ENCODE measurements at places on chromosomes 11 and 22.

GRCh38 chr11:77092382-77092781, 10.3 kb upstream of the OMP start:
- DNase-seq = no peak

DNA sequence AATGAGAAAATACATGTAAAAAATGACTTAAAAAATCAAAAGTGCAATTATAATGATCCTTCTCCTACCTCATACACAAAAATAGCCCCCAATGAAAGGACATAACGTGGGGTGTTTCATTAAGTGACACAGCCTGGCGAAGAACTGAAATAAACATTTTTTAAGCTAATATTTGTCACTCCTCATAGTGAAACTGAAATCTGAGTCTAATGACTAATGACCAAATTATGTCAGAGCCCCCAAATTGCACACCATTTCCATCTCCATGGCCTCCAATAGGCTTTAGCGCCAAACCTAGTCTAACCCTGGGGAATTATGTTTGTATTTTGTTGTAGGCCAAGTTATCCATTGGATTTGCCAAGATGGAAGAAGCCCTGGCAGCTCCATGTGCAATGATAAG, 119.1 kb downstream of the WT1 start:
- DNase-seq = no peak

- no peak for DNase-seq
These were observed 394.3 kb downstream of the TMEM135 start for GRCh38 chr11:87432022-87432421.

DNA sequence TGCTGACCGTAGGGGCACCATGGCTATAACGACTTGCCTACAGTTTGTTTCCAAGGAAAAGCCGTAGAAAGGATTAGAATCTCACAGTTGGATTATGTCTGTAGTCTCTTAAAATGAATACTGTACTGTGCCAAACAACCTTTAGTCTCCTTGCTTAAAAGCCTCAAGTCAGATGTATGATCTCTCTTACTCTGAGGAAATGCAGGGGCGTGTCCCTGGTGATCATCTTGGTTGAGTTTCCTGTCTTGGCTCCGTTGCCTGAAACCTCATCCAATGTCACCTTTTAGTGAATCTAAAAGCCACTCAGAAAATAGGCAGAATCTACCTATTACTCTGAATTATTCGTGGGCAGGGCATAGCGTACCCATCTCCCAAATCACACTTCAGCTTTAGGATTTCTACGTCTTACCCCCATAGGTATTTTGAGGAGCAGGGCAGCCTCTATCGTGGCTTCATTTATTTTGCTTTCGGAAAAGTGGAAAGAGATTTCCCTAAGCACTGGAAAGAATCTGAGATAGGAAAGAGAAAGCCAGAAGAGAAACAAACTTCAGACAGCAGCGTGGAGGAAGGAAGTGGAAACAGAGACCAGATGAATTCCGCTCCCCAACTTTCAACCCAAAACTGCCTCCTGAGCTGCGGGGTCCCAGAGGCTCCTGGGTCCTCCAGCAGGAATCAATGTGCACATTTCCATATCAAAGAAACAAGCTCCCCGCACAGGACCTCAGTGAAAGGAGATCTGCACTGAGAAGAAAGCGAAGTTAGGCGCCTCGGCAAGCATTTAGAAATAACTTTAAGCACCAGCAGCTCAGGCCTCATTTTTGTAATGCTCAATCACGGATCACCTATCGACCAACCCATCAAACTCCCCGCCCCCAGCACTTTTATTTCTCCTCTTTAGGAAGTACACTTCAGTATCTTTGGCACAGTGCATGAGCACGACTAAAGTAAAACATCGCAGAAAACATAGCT, 245.8 kb downstream of the ETS1 start:
- DNase-seq = peak; percentile 79

- DNase-seq = no peak
These were observed 103.1 kb downstream of the TSPAN18 start for GRCh38 chr11:44829838-44830237.

GRCh38 chr11:66076561-66076960, 6.5 kb downstream of the PACS1 start:
- DNase-seq = no peak

GRCh38 chr11:75768112-75768908, at the start of gene DGAT2:
DGAT2 (plus strand) TSS chr11:75768778; CDS start chr11:75768992, 214 bp downstream.
- peak; percentile 62 for DNase-seq

- DNase-seq = peak; percentile 64
These were observed 5.5 kb downstream of the TTC28 start for GRCh38 chr22:28674121-28674563.

- DNase-seq = peak; percentile 61
These were observed 85.4 kb downstream of the MICAL2 start for GRCh38 chr11:12195768-12196167.

GRCh38 chr22:25205847-25206246, 6.2 kb downstream of the CRYBB3 start:
- DNase-seq = no peak

GRCh38 chr11:95835768-95836488, 45.6 kb downstream of the CEP57 start:
- DNase-seq = peak; percentile 10

DNA sequence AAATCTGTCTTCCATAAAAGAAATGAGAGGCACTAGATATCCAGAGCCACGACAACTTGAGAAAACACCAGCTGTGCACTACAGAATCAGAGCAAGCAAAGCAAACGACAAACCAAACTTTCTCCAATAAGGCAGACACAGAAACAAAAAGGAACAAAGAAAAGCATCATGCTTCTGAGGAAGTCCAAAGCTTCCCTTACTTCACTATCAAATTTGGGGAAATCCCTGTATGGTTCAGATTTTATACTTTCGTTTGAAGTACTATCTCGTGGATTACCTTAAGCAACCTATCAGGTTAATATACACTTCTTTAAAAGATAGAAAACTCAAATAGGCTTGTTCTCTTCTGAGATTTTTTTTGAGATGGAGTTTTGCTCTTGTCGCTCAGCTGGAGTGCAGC, 27.7 kb downstream of the ALG9 start:
- no peak for DNase-seq

DNA sequence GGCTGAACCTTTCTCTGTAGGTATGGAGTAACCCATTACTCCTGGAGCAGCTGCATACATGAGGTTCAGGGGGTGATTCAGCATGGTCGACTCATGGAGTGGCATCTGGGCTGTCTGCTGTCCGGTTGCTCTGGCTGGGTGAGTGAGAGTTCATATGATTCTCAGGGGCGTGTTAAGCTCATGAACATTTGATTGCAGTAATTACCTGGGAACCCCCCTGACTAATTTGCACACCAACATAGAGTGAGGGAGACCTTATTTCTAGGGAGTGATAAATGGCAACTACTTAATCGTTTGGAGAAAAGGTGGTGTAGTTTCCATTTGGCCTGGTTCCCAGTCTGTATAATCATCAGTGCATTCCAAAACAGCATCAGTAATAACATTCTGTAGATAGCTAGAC, 661.9 kb downstream of the ETS1 start:
- no peak for DNase-seq

GRCh38 chr22:19716041-19716828, 1.9 kb downstream of the SEPTIN5 start:
- no peak for DNase-seq

DNA sequence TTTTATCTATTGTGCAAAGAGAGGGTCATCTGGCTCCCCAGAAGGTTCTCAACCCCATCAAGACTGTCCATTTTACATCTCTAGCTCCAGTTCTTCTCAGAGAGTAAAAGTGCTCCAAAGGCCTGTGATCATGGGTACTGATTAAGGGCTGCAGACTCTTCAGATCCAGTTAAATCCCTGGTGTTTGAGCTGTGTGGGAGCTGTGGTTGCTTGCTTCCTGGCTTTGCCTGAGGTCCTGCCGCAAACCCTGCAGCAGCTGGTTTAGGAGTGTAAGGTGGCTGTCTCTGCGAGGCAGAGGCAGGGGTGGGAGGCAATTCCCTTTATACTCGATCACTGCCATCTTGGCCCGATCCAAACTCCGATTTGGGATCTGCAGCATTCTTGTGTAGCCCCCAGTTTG, 1.2 kb downstream of the MRPL17 start:
- DNase-seq = no peak

DNA sequence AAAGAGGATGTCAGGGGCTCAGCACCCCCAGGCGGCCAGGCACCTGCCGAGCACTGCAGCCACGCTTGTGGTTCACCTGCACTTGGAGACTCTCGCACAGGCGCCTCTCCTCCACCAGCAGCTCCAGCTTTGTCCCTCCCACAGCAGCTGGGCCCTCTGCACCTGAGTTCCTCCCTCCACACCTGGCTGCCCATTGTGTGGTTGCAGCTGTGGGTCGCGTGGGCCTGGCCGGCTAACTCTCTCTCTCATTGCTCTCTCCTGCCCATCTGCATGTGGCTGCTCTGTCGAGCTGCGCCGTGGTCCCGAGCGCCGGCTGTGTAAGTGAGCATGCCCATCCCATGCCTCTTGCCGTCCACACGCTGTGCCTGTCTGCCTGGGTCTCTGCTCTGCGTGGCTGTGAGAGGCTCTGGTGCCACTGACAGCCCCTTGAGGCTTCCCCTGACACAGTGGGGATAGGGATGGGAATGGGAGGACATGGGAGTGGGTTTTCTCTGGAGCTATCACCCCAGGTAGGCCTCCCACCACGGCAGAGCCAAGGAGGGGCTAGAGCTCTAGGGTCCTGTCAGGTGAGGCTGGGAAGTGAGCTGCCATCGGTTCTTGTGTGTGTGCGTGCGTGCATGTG, 8.5 kb upstream of the ACR start:
- DNase-seq = no peak

DNA sequence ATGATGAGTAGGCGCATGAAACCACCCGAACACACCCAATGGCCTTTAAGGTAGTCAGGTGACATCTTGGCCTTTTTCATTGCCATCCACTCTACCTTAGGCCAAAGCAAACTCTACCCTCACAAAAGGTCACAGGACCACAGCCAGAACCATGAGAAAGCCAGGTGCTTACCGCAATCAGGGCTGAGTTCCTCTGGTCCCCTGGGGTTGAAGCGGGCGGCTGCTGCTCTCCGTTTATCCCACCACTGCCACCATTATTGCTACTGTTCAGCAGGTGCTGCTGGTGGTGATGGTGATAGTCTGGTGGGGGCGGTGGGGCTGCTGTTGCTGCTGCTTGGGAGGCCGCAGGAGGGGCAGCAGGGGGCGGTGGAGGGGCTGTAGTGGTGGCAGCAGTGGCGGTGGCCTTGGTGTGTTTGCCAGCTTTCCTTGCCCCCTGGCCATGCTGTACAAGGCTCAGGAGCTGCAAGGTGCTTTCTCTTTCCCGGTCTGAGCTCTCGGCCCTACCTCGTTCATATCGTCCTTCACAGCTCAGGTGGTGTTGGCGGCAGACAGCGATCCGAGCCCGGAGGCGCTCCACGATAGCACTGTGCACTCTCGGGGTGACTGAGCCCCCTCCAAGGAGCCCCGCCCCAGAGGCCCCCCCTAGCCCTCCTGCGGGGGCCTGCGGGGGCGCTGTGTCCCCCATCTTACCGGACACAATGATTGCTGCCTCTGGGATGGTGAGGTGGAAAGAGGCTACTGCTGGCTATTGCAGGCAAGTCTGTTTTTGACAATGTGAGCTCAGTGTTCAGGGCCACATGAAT, 1.6 kb downstream of the MAML2 start:
- peak; percentile 84 for DNase-seq

DNA sequence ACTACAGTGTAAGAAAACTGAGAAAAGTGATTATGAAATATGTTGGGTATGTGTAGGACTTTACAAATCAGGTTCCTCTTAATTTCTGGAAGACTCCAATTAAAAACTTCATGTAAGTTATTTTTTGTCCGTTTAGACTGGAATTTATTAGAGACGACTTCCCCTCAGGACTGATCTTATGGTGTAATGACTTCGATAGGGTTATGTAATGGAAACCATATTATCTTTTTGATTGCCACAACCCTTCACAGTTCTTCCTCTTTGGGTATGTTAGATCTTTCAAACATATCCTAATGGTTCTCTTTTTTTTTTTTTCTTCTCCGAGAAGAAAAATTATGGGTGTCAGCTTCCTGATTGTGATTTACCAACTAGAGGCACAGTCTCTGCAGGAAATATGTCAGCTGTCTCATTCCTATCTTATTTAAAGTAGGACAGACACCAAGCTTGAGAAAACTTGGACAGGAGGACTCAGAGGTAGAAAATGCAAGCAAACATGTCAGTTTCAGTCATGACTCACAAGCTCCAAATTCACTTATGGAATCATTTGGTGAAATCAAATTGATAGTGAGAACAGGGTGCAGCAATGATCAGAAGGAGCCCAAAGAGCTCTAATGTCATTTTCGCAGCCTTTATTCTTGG, 11.1 kb upstream of the LDLRAD3 start:
- no peak for DNase-seq

GRCh38 chr22:23882370-23882769, 11.8 kb upstream of the MIF start:
- DNase-seq = no peak

DNA sequence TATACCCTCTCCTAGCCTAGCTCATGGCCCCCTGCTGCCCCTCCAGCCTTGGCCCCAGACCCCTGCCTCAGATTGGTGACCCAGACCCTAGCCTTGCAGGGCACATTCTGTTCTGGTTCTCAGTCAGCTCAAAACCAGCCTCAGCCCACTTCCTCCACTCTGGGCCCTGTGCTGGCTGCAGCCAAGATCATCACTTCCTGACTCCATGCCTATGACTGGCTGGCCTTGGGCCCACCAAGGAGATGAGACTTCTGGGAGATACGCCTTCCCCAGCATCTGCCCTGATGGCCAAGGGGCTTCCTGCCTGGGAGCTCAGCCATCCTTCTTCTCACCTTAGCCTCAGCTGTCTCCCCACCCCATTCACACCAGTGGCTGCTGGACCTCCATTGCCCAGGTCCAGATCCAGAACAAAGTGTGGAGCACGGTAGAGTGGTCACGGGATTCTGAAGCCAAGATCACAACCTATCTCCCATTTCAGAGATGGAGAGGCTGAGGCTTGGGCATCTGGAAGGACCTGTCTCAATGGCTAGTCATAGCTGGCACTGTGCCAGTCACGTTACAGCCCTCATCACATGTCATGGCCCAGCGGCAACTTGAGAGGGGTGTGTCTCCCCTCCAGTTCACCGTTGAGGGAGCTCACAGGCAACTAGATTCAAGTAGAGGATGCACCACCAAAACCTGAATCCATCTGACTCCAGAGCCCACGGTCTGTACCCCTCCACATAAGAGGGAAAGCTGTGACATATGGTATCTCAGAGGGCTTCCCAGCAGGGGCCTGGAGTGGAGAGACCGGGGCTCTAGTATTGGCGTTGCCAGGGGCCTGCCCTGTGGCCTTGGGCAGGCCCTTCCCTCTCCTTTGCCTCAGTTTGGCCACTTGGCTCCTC, 43.0 kb upstream of the KLHL35 start:
- DNase-seq = no peak

DNA sequence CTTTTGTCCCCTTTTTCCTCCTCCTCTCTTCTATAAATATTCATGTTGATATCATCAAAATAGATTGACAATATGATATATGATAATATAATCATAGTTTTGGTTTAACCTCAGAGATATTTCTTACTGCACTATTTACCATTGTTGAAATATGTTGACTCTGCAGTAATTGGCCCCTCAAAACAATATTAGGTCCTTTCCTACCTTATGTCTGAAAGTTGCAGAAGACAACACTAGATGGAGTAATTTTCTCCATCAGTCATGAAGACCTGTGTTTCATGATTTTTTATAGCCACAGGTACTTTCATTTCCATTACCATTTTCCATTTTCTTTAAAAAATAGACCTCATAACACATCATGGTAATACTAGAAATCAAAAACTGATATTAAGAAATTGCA, 284.4 kb downstream of the LUZP2 start:
- DNase-seq = no peak

GRCh38 chr22:32985899-32986765, 72.0 kb downstream of the SYN3 start:
- no peak for DNase-seq

- DNase-seq = no peak
These were observed 14.3 kb downstream of the ARFGAP2 start for GRCh38 chr11:47162426-47162825.

- no peak for DNase-seq
These were observed 665.3 kb downstream of the OPCML start for GRCh38 chr11:132866783-132867545.

All from CD8-positive, alpha-beta memory T cell (primary cell).